ENCODE measurements at places on chromosomes 12 and 14.

- DNase-seq = no peak
These were observed 22.3 kb upstream of the EPS8 start for GRCh38 chr12:15811214-15812127.

- no peak for DNase-seq
These were observed 366.1 kb upstream of the TMPO start for GRCh38 chr12:98149270-98149669.

DNA sequence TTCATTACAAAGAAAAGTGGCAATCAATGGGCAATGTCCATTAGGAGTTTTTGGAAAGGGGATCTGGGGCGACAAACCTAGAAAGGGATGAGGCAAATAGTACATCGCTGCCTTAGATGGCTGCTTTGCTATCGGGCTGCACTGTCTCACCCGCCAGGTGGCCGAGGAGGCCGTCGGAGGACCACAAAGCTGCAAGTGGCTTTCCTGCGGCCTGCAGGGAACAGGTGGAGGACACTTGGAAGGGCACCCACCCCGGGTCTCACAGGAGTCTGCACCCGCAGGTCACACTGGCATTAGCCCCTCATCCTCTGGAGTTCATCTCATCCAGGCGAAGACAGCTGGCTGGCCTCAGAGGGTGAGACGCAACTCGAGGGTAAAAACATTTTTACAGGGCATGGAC lies 1392.5 kb downstream of the AACS start:
- no peak for DNase-seq

DNA sequence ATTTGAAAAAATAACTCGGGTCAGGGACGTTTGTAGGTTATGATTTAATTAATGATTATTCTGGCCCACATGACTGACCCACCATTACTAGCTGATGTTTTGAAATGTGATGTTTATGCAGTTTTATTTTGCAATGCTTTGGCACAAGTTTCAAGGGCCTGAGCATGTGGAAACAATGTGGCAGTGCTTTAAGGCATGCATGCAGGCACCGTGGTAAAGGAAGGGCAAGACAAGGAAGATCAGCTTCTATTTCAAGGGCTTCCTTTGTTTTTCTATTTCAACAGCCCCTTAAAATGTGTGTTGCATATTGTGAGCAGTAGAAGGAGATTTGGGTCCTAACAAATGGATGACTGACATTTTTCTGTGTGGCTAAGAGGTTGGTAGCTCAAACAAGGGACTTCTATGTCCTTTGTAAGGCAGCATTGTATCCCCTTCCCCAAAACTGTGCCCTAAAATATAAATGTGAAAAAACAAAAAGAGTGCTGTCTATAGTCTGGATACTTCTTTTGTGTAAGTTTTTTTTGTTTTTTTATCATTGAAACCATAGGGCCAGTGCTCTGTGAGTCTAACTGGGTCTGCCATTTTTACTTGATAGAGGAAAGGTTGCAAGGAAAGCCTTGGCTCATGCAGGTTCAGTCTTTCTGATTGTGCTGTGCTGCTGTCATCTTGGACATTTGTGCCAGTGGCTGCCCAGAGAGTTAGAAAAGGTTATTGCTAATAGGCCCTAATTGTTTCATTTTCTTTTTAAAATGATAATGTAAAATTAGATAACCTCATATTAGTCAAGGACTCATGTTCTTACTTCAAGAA lies 103.5 kb downstream of the FGD4 start:
- no peak for DNase-seq

DNA sequence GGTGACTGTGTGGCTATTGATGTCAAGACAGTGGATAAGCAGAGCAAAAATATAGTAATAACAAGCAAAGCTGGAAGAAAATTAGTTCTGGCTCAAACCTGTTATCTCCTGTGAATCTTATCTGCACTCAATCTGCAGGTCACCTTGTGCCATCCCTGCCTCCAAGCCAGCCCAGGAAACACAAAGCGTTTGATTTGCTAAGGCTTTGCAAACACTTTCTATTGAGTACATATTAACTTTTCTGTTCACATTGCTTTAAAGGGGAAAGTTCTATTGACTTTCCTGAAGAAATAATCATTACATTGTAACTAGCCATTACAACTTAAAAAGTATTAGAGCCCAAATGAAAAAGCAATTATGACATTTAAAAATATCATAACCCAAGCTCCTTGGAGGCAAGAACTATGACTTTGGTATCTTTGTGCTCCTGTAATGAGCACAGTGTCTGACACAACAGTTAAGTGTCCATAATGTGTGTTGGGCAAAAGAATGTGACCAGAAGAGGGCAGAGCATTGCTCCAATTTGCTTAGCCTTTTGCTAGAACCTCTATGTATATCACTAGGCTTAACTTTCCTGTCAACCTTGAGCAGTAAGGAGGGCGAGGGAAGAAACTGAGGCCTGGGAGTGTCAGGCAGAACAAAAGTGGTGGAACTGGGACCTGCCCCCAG lies 24.7 kb downstream of the SERPINA3 start:
- DNase-seq = no peak

DNA sequence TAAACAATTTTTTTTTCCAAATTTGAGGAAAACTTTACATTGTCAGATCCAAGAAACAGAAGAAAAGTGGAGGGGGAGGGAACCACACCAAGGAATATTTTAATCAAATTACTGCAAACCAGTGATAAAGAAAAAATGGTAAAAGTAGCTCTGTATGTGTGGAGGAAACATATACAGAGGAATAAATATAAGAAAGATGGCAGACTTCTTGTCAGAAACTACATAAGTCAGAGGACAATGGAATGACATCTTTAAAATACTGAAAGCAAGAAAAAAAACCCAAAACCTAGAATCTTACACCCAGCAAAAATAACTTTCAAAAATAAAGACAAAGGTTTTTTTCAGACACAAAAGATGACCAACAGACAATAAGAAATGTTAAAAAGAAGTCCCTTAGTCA lies 10.2 kb upstream of the LLPH start:
- DNase-seq = peak; percentile 19

DNA sequence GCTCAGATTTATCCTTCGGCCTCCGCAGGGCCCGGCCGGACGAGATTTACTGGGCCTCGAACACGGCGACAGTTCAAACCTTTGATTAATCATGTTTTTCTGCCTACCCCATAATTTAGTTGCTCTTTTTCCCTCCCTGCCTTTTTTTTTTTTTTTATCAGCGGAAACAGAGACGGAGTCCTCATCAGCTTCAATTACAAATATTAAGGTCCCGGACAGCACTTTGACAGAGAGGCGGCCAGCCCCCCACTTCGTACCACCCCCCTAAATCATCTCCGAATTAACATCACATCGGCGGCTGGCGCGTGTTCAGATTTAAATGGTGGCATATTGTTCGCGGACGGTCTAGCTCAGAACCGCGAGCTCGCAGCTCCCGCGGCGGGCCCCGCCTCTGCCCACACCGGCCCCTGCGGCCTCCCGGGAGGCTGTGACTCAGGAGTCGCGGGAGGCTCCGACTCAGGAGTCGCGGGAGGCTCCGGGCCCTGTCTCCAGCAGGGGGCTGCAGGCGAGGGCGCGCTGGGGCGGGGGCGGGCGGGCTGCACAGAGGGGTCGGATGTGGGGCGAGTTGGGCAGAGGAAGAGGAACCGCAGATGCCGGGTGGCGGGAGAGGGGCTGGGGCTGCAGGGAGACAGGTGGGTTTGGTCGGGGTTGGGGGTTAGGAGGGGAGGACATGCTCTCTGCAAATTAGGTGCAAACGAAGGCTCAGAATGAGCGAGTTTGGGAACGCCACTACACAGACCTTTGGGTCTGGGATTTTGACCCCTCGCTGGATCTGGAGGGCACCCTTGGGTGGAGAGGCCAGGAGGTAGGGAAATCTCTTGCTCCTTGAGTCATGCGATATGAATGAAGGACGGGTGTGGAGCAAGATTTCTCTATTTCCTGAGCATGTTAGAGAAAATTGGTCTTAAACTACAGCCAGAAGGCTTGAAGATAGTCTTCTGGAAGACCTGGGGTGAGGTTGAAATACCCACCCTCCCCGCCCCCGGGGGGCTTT lies 19.6 kb upstream of the ATP5MC2 start:
- peak; percentile 63 for DNase-seq

DNA sequence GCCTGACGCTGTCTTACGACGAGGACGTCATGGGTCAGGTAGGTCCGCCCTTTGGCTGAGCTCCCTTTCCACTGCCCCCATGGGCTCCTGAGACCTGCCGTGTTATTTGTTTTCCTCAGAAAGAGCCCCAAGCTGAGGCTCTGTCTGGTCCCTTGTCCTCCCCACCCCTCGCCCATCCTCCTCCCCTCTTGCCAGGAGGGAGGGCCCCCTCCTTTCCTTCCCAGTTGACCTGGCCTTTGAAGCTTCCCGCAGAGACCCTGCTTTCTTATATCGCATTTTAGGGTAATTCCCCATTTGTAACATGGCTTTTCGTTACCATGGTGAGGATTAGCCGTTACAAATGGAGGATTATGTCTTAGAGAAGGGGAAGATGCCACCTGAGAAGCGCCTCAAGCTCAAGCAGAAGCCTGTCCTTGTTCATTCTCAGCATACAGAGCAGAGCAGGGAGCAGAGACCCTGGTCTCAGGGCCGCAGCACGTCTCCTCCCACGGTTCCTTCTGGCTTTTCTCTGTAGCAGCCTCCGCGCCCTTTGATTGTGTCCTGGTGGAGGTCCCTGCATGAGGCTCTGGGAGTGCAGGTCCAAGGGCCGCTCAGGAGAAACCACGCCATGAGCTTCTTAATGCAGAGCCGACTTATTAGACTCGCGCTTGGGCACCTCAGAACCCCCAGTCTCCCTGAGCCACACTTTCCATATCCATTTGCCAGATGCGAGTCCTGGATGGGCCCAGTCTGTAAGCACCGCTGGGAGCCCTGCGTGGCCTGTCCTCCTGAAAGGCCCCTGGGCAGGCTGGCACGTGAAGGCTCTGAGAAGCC lies 47.2 kb downstream of the UBE3B start:
- DNase-seq = no peak

DNA sequence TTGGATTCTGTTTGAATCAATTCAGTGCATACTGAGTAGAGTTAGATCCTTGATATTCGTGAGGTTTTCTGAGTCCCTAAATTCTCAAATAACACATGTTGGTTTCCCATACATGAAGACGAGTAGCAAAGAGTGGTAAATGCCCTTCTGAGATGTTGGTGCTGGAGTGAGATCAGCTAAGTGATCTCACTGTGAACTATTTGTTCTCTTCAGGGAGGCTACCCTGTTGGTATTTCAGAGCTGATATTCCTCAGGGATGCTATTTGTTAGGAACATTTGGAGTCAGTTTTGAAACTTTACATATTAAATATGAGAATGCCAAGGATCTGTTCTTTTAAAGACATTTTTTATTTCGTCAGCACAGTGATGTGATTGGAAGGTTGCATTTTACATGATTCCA lies 54.7 kb downstream of the SUSD6 start:
- no peak for DNase-seq

DNA sequence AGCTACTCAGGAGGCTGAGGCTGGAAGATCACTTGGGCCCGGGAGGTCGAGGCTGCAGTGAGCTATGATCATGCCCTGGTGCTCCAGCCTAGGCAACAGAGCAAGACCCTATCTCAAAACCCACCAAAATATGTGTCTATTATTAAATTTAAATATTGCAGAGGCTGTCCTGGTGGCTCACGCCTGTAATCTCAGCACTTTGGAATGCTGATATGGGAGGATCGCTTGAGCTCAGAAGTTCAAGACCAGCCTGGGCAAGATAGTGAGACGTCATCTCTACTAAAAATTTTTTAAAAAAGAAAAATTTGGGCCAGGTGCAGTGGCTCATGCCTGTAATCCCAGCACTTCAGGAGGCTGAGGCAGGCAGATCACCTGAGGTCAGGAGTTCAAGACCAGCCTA lies 13.9 kb downstream of the PSMA6 start:
- no peak for DNase-seq

DNA sequence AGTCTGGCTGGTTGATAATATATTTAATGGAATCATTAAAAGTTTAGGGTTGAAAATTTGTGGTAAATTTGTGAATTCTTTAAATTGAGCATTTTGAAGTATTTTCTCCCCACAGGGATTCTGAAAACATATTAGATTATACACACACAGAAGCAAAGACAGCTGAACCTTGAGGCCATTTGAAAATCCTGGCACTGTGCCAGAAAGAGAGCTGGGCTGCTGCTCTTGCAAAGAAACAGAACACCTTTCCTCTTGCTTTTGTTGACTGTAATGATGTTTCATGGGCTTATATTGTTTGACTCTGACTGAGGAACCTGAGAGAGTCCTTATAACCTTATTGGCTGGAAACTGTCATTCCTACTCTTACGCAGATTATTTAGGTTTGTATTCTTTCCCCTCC lies 4.8 kb downstream of the RNF34 start:
- DNase-seq = no peak

GRCh38 chr12:52239767-52240166 lies 6.7 kb downstream of the KRT7 start:
- no peak for DNase-seq

GRCh38 chr14:24075485-24076301 lies 4.3 kb downstream of the CPNE6 start:
- DNase-seq = no peak

DNA sequence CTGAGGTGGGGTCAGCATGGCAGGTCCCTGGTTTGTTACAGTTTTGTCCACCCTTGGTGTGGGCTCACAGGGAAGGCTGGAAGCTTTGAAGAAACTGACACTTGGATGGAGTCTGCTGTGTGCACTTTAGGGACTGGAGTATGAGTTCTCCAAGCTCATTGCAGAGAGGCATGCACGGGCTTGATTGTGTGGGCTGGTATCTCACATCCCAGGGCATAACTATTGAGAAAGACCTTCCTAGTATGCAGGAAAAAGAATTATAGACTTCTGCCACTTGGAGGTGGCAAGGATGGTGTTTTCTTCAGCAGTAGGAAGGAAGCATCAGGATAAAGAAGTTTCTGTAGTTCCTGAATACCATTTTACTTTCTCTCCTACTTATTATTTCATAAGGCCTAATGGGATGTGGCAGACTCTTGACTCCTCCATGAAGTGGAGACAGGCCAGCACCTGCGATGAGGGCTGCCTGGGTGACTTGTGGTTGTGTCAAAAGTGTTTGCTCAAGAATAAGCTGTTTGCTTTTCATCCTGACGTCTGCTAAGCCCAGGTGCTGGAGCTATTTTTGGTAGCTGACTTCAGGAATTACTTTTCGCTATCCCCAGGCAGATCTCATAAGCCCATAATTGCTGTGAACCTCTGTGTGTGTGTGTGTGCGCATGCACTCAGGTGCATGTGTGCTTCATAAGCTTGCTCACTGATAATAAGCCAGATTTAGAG lies 125.8 kb downstream of the KTN1 start:
- no peak for DNase-seq

- no peak for DNase-seq
These were observed 602.6 kb downstream of the SNAPC1 start for GRCh38 chr14:62364800-62365280.

- DNase-seq = peak; percentile 20
These were observed 651 bp downstream of the TMEM117 start for GRCh38 chr12:43836475-43836989.

DNA sequence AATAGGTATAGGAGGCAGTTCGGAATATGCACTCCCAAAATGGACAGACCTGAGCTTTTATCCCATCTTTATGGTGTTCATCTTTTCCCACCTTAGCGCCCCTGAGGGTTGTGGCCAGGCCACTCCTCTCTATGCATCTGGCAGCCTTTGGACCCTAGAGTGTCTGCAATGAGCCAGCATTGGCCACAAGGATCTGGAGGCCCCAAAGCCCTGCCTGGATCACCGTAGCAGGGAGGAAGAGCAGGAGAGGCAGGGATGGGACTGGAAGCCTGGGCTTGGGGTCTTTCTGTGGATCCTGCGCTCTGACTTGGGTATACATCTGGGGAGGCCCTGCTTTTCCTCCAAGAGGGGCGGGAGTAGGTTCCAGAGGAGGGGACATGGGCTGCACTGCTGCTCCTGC lies 52.5 kb downstream of the PLEKHG3 start:
- DNase-seq = no peak

GRCh38 chr12:8907513-8907912 lies 6.8 kb upstream of the PHC1 start:
- DNase-seq = no peak
